NCI-H446 (cell line): ENCODE measurements at places on chromosomes 1 and 21.

GRCh38 chr1:67551375-67551774 lies 121.2 kb upstream of the SERBP1 start:
- no peak for DNase-seq

GRCh38 chr1:246139745-246140182 lies 367.3 kb downstream of the SMYD3 start:
- DNase-seq = no peak

- no peak for DNase-seq
Observed at GRCh38 chr1:197738927-197739326, 36.4 kb downstream of the DENND1B start.

- DNase-seq = no peak
Observed at GRCh38 chr1:203346060-203346768, 4.7 kb downstream of the FMOD start.

GRCh38 chr1:163772246-163772645 lies 450.5 kb downstream of the NUF2 start:
- DNase-seq = no peak

DNA sequence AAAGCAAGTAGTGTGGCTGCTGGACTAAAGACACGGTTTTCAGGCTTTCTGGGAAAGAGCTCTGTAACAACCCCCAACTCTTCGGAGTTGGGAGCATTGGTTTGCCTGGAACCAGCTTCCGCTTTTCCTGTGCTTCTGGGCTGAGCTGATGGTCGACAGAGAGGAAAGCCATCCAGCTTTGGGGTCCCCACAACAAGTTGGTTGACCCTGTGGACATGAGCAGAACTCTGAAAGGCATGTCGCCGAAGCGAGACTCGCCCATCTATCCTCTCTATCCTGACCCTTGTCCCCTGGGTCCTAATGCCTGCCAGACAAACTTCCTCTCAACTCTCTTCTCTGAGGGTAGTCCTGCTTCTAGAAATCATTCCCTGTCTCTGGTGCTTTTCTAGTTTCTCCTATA lies 31.9 kb upstream of the FCGR2A start:
- DNase-seq = no peak

DNA sequence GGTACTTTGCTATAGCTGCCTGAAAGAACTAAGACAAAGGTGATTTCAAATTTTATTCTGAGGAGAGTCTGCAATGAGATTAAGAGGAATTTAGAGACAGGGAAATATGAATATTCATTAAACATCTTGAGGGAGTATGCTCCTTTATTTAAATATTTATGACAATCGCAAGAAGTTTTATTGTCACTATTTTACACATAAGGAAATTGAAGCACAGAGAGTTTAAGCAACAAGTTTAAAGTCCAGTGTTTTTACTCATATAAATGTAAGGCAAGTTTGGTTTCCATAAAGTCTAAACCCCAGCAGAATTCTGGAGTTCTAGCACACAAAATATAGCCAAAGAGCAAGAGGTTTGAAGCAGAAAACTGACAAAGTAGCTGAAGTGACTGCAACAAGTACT lies 49.3 kb upstream of the SAMSN1 start:
- no peak for DNase-seq

- DNase-seq = no peak
Observed at GRCh38 chr1:58238846-58239245, 307.7 kb downstream of the OMA1 start.

- DNase-seq = no peak
Observed at GRCh38 chr1:117670976-117671780, 65.3 kb downstream of the TENT5C start.

DNA sequence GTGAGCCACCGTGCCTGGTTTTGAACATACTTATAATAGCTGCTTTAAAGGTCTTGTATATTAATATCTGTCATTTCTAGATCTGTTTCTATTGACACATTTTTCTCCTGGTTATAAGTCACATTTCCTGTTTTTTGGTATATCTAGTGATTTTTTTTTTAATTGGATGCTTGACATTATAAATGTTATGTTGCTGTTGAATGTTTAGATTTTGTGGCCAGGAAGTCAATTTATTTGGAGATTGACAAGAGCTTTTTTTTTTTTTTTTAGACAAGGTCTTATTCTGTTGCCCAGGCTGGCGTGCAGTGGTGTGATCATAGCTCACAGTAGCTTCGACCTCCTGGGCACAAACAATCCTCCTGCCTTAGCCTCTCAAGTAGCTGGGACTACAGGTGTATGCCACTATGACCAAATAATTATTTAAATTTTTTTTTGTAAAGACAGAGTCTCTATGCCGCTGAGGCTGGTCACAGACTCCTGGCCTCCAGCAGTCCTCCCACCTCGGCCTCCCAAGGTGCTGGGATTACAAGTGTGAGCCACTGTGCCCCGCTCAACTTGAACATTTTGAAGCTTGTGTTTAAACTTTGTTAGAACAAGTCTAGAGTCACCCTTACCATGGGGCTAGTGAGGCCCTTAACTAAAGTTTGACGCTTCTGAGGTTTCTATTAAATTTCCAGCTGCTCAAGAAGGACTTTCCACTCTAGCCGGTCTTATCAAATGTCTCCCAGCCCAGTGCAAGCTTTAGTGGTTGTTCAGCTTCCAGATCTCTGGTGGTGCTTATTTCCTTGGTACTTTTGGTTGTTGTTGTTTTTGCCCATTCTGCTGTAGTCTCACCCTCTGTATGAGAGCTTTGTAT lies 8.6 kb upstream of the CHI3L2 start:
- no peak for DNase-seq

DNA sequence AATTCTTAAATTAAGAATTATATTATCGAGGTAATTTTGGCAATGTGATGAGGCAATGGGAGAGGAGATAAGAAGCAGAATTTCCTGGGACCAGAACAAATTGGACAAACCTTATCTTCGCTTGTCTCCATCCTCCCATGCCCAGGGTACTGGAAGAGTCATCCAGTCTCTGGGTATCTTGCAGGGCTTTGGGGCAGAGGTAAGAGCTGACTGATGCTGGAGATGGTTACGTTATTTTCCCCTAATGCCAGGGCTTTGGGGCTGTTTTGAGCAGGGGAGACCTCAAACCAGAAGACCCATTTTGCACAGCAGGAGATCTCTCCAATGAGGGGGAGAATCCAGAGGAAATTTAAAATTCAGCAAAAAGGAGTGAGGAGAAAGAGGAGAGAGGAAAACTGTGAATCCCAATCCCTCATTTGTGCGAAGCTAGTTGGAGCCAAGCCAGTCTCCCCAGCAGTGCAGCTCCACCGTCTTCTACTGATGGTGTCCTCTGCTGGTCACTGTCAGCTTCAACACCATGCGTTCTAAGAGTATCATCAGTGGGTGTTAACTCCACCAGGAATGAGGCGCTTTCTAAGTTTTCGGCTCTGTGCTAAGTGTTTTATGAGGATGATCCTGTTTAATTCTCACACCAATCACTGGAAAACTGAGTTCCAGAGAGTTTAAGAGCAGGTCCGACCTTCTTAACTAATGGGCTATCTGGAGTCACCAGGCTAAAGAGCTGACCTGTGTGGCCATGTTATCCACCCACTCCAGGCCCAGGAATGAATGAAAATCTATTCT lies 86.8 kb upstream of the CD34 start:
- DNase-seq = peak; percentile 59

GRCh38 chr1:23290836-23291565 lies 53.1 kb downstream of the HNRNPR start:
- DNase-seq = no peak

DNA sequence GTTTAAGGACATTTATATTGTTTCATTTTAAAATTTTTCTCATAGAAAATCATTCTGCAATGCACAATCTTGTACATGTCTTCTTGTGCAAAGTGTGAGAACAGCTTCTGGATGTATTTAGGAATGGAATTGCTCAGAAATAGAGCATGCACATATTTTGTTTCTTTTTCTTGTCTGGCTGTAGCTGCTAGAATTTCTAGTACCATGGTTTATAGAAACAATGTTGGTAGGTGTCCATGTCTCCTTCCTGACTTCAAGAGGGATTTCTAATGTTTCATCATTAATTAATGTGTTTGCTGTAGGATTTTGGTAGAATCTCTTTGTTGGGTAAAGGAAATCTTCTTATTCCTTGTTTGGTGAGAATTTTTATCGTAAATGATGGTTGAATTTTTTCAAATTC lies 99.0 kb downstream of the RYR2 start:
- no peak for DNase-seq

GRCh38 chr1:215780139-215780538 lies 213.0 kb downstream of the KCTD3 start:
- peak; percentile 8 for DNase-seq

DNA sequence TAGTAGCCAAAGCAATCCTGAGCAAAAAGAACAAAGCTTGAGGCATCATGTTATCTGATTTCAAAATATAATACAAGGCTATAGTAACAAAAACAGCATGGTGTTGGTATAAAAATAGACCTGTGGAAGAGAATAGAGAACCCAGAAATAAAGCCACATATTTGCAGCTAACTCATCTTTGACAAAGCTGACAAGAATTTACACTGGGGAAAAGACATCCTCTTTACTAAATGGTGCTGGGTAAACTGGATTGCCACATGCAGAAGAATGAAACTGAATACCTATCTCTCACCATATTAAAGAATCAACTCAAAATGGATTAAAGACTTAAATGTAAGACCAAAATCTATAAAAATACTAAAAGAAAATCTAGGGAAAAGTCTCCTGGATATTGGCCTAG lies 59.5 kb upstream of the CD55 start:
- DNase-seq = no peak

DNA sequence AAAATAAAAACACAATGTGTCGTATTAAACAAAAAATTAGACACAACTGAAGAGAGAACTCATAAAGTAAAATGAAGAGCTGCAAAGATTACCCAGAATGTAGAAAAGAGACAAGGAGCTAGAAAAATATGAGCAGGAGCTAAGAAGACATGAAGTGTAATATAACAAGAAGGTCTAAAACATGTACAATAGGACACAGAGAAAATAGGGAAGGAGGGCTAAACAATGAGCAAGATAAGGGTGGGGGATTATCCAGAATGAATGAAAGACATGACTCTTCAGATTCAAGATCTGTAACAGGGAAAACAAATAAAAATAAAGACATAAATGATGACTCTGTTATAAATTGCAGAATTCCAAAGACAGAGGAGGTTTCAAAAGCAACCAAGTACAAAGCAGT lies 38.3 kb downstream of the PRDM15 start:
- no peak for DNase-seq

DNA sequence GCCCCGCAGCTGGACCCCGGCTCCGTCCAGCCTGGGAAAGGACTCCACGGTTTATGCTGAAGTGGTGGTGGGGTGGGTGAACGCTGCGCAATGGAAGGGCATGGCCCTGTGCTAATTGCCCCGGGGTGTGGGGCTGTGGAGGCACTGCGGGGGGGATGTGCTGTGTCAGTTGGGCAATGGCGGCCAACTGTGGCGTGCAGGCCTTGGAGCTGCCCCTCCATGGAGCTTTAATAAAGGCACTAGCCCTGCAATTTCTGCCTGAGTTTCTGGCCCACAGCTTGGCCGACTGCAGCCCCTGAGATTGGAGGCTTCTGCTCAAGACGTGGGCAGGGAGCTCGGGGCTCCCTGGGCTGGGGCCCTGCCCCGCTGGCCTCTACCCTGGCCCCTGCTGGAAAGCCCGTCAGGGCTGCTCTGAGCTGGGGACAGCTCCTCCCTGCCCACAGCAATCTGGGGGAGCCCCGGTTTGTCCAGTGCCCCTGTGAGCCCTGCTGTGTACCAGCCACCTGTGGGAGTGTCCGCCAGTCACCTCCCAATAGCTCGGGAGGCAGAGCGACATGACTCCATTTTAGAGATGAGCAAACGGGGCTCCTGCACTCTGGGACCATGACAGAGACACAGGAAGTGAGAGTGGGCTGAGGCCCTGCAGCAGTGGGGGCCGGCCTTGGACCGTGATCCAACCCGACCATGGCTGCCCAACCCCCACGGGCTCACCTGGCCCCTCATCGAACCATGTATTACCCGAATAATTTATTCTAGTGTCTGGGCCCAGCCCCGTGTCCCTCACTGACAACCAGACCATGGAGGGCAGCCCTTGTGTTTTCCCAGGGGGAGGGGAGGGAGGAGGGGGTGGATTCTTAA lies 8.7 kb upstream of the TNFRSF14 start:
- DNase-seq = no peak

DNA sequence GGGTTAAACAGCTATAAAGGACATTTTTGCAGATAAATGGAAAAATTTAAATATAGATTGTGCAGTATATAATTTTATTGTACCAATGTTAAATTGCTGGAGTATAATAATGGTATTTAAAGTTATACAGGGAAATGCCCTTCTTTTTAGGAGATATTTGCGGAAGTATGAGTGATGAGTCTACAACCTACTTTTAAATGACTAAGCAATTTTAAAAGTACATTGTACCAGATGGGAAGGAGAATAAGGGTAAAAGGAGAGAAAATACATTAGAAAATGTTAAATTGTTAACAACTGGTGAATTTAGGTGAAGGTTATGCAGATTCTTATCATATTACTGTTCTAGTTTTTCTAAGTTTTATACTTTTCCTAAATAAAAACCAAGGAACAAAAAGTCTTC lies 91.8 kb downstream of the ZZZ3 start:
- no peak for DNase-seq
